ENCODE measurements at places on chromosomes 5 and 9.
A peak's percentile ranks its signal among the peaks of the same experiment; 100 is the strongest.

- DNase-seq = no peak
Measured at GRCh38 chr9:134225186-134225585, 60.8 kb upstream of the RNU6ATAC start.

- peak; percentile 49 for DNase-seq
Measured at GRCh38 chr9:129208207-129209032, 30.4 kb upstream of the IER5L start.

DNA sequence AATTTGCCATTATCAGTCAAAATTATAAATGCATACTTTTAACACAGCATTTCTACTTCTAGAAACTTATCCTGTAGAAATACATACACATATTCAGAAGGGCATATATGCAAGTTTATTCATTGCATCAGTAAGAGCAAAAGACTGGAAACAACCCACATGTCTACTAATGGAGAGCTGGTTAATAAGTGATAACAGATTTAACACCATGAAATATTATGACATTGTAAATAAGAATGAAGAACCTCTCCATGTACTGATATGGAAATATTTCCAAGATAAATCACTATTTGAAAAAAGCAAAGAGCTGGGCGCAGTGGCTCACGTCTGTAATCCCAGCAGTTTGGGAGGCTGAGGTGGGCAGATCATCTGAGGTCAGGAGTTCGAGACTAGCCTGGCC lies 54.5 kb downstream of the ELOVL7 start:
- DNase-seq = no peak

GRCh38 chr9:79116709-79117108 lies 455.1 kb upstream of the TLE4 start:
- no peak for DNase-seq

GRCh38 chr5:112379542-112380325 lies 39.3 kb downstream of the EPB41L4A start:
- no peak for DNase-seq

DNA sequence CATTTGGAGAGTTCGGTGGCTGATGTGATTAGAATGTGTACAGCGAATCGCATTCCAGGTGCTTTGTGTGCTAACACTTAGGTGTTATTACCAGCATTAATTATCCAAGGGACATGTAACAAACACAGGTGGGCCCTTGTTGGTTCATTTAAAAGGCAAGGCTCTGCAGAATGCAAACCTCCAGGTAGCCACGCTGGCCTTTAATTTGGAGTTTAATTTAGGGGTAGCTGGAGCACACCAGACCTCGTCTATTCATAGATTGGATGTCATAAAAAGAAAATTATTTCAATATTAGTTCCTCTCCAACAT lies 191.1 kb downstream of the MAT2B start:
- no peak for DNase-seq

DNA sequence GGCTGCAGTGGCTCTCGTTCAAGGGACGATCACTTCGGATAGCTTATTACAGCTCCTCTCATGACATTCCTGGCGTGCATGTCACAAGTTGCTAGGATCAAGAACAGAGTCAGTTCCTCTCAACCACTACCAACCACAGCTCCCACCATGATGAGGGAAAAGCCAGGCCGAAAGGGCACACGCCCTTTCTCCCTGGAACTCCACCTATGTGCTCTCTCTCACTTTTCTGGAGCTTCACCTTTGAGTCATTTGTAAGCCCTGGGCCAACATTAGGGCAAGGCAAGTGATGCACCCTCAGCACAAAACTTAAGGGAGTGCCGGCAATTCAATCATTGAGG lies 1.6 kb downstream of the SPACA9 start:
- no peak for DNase-seq

- DNase-seq = no peak
Measured at GRCh38 chr9:109314011-109314531, 6.8 kb downstream of the EPB41L4B start.

- no peak for DNase-seq
Measured at GRCh38 chr5:132387640-132388117, 18.2 kb downstream of the SLC22A5 start.

DNA sequence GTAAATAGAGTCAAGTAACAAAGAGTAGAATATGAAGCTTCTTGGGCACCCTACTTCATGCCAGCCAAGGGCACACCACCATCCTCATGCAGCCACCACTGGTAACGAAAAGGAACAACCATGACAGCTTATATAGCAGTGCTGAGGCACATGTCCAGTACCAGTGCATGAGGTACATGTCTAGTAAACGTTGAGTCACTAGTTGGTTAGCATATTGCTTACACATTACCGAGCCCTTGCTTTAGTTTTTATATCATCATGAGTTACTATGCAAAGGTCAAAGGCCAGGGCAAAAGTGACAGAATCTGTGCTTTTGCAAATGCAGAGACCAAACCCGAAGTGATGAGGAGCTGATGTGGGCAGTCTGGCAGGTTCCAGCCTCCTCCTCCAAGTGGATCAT lies 147.1 kb upstream of the MAP1B start:
- DNase-seq = no peak

DNA sequence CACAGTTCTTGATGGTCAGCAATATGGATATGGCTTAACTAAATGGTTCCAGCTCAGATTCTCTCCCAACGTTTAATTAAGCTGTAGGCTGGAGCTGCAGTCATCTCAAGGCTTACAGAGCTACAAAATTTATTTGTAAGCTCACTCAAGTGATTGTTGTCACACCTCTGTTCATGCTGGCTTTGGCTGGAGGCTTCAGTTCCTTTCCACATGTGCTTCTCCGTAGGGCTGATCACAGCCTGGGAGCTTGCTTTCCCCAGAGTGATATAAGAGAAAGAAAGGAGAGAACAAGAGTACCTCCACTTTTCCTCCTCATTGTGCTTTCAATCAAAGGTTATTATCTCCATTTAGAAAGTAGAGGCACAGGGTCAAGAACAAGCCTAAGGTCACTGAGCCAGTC lies 182.7 kb upstream of the KCNN2 start:
- no peak for DNase-seq

- DNase-seq = no peak
Measured at GRCh38 chr9:127319366-127320114, 55.0 kb downstream of the GARNL3 start.

- DNase-seq = no peak
Measured at GRCh38 chr9:112012026-112012902, 115.7 kb downstream of the UGCG start.

DNA sequence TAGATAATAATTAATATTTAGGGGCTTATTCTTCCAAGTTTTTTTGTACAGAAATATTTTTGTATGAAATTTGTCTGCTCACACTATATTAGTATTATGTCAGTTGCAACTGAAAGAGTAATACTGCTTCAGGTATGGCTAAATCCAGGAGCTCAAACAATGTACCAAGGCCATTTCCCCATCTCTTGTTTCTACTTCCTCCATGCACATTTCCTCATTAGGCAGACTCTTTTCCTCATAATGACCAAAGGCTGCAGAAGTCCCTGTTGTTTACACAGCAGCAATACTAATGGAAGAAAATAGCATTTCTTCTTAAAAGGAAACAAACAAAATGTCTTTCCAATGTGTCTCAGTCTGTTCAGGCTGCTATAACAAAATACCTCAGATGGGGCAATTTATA lies 9.2 kb upstream of the OTULINL start:
- no peak for DNase-seq

Measured in stimulated activated CD4-positive, alpha-beta T cell treated with anti-CD3 and anti-CD28 coated beads, TNF-alpha, amount 100 ng/mL, for 4 hours (primary cell).